ENCODE measurements at places on chromosomes 2 and 18.

DNA sequence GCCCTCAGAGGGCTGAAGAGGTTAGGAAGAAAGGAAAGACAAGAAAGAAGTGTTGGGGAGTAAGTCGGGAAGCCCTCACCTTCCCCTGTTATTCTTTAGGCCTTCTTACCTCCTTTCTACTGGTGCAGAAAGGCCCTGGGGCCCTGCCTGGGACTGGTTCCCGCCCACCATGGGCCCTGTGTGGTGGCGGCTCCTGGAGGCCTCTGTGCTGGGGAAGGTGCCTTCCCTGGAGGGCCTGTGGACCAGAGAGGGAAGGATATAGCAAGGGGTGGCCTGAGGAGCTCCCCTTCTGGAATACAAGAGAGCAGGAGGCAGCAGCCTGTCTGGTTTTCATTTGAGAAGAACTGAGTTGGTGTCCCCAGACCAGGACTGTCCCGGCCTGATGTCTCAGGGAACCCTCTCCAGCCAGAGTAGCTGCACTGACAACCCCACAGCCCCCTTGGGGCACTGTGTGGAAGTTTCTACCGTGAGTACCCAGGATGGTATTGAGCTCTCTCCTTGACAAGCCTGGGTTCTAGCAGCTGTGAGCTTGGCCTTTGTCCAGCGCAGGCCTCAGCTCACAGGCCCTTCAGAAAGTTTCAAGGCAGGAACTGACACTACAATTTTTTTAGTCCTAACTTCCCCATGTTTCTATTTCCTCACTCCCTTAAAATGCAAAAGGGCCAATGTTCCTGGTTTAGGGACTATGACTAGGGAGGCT is 47.1 kb downstream of the EFR3B start:
- no peak for DNase-seq

GRCh38 chr18:28183418-28184078 is 6.6 kb upstream of the CDH2 start:
- no peak for DNase-seq

DNA sequence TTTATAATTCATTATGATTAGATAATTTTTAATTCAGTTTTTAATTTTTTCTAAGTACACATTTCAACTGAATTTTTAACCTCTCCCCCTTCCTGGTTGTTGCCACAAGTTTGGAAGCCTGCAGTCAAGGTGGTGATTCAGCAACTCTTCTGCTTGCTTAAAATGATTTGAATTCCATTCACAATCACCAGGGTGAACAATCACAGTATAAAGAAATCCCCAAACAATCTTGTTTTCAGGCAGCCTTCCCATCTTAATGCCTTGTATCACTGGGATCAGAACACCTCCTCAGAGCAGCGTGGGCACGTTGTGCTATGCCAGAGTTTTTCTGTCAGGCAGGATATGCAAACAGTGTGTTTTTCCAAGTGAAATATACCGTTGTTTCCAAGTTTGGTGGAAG is 46.7 kb upstream of the BARD1 start:
- no peak for DNase-seq

DNA sequence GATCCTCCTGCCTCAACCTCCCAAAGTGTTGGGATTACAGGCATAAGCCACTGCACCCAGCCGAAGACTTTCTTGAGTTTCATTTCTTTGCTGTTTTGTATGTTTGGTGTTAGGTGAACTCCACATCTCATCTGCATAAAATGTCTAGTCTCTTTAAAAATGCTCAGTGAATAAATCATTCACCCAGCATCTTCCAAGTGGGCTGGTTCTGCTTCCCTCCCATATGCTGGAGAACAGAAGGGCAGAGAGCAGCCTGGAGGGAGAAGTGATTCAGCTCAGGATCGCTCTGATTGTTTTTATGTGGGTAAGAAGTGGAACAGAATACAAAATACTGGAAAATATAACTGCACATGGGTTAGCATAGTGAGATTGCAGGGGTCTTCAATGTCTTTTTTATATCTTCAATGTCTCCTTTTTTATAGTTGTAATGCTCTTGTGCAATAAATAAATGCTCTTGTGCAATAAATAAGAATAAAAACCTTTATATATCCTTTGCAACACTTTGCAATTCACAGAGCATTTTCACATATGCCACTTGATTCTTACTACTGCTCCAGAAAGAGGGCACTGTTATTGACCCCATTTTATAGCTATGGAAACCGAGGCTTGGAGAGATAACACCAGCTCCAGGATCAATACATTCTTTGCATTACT is 253.0 kb upstream of the NCKAP5 start:
- DNase-seq, result no peak

- DNase-seq, result no peak
Measured at GRCh38 chr2:86029873-86030272, 75.8 kb downstream of the POLR1A start.

DNA sequence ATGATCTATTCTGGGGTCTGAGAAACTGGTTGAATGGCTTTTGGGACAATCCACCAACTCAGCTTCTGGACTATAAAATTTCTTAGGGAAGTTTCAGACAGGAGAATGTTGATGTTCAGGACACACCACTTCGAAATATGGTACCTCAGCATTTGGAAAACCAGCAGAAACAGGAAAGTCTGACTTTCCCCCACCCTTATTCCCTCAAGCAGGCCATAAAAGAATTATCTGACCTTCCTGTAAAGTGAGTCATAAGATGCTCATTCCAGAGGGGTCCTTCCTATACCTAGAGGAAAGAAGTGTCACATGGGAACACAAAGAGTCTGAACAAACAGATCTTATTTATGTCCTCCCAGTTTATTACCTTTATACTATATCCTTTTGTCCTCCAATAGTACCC is 415.0 kb downstream of the CPS1 start:
- no peak for DNase-seq

DNA sequence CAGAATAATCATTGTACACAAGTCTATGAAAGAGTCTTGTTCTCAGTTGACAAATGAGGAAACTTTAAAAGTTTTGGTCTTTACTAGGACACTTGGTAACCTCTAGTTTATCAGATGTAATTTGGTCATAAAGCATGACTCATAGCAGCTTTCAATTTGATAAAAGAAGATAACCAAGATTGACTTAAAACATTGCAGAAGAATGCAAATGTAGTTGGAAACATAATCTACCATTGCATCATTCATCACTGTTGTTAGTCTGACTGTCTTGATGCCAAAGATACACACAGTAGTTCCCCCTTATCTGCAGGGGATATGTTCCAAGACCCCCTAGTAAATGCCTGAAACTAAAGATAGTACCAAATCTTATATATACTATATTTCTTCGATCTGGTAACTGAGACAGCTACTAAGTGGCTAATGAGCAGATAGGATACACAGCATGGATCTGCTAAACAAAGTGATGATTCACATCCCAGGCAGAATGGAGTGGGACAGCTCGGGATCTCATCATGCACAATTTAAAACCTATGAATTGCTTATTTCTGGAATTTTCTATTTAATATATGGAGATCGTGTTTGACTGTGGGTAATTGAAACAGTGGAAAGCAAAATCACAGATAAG is 131.4 kb upstream of the CCDC68 start:
- peak; percentile 22 for DNase-seq

DNA sequence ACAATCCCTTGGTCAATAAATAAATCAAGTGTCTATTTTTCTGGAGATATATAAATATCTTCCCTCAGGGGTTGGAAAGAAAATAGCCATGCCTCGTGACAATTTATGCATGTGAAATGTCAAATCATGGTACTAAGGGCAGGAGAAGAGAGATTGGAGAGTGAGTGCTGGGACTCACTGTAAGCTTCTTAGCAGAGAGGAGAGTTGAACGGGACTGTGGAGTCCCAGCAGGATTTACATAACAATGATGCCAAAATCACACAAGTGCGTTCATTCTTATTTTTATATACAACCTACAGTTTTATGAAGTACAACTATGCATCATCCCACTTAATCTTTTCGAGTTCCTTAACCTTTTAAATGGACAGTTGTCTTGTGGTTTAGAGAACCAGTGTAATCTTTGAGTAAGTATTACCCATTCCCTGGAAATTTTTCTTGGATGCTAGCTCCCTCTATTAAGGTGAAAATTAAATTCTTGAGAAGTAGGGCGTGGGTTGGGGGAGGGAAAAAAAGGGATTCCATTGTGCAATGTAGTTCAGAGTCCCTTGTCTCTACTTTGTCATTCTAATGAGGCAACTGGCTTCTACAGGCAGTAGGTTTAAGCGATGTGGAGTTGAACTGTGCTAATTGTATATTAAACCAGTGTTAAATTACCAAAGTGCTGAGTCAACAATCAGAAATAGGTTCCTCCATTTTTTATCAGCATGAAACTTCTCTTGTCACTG is 143.6 kb upstream of the EPHA4 start:
- DNase-seq, result no peak

DNA sequence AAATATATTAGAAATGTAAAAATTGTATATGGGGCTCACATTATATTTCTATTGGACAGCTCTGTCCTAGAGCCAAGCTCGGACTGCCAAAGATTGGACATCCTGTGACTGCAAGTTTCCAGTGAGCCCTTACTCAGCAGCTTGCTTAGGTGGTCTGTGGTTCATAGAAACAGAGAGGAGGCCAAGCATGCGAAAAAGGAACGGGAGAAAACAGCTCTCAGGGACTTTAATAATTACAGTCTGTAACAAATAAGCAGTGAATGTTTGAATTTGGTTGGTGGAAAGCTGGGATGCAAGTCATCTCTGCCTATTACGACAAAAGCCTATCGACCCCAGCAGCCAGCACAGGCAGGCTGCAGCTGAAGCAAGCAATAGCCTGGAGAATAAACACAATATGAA is 35.6 kb downstream of the WIPF1 start:
- DNase-seq, result no peak

- DNase-seq, result no peak
Measured at GRCh38 chr2:17901246-17901645, 22.8 kb downstream of the KCNS3 start.

DNA sequence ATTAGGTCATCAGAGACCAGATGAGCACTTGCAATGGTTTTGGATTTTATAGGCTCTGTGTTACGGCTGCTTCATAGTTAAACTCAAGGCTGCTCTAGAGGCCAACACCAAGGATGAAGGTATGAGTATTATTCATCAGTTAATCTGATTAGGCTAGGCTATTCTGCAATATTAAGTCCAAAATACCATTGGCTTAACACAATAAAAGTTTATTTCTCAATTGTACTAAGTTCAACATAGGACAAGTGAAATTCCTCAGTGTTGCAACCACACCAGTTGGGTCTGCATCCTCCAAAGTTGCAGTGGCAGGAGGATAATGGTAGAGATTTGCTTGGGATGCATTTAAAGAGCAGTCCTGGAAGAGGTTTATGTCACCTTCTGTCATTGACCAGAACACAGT is 538.3 kb upstream of the CDH2 start:
- no peak for DNase-seq

- DNase-seq, result no peak
Measured at GRCh38 chr2:10520926-10521325, 72.8 kb upstream of the ODC1 start.

DNA sequence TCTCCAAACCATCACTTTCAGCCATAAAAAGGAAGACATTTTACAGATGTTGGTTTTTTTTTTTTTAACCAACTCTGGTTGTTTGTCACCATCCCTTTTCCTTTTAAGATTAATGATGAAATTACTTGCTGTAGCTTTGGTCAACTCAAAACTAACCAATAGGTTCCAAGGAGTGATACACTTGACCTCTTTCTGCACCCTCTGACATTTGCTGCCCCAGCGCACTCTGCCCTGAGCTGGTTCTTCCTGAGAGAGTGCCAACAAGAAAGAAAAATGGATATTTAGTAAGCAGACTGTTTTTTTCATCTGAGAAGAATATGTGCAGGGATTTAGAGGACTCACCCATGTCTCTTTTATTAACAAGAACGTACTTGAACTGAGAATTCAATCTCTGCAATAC is 520.0 kb downstream of the TXNL1 start:
- no peak for DNase-seq
